Psoas muscle (tissue), 8 donors: ENCODE measurements at places on chromosomes 5 and 9.
A peak's percentile ranks its signal among the peaks of the same experiment; 100 is the strongest.

GRCh38 chr5:84274585-84275468, 109.9 kb downstream of the EDIL3 start:
- no peak for DNase-seq

GRCh38 chr9:116741742-116742141, 54.6 kb downstream of the TRIM32 start:
- DNase-seq, result no peak

DNA sequence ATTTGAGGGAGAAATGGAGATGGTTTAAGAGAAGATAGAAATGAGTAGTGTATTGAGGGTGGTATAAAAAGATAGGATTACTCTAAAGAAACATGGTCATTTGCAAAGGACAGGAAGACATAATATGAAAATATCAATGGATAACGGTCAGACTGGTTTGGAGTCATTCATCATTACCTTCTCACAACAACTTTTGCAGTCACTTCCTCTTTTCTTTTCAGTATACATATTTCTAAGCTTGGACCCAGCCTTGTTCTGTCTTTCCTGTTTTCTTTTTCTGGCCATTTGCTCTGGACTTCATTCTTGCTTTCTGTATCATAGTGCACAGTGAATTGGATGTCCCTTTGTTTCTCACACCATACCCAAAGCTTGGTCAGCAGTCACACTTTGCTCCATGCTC, 966.5 kb upstream of the TYRP1 start:
- no peak for DNase-seq

GRCh38 chr9:74736646-74737045, 151.1 kb downstream of the TRPM6 start:
- no peak for DNase-seq

DNA sequence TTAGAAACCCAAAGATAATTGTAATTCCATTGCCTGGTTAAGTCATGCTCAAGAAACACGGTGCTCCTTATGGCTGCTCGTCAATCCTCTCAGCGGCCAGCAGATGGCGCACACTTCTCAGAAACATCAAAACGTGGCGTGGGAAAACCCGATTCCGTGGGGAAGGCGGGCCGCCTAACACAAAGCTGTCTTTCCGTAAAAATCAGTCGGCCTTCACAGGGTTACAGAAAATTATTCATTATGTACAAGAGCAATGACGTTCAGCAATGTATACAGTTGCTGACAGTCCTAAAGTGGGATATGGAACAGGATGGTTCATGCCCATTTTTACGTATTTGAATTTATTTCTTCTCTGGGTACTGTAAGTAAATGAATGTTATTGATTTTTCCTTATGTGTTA, 83.5 kb downstream of the PDE4D start:
- peak; percentile 70 for DNase-seq

- no peak for DNase-seq
These were observed 103.6 kb downstream of the PIK3R1 start for GRCh38 chr5:68318955-68319705.

GRCh38 chr5:44402084-44402483, 12.9 kb upstream of the FGF10 start:
- DNase-seq, result no peak

DNA sequence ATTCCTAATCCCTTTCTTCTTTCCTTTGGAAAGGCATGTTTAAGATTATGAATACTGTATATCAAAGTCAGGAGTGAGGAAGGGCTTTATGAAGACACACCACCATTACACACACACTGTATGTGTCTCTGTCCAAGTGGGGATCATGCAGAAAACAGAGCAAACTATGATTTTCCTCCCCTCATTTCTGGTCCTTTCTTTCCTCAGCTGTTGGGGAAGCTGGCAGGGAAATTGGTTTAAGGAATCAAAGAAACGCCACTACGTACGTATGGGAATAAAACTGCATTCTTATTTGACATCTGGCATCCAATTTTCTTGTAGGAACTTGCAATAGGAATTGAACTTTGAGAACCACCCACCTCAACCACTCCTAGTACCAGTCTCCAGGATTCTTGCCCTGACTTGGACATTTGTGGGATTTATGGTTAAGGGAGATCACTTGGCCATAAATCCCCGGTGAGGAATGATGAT, 125.8 kb downstream of the PDE4D start:
- DNase-seq, result no peak

GRCh38 chr9:131747352-131747751, 7.5 kb upstream of the RAPGEF1 start:
- no peak for DNase-seq

DNA sequence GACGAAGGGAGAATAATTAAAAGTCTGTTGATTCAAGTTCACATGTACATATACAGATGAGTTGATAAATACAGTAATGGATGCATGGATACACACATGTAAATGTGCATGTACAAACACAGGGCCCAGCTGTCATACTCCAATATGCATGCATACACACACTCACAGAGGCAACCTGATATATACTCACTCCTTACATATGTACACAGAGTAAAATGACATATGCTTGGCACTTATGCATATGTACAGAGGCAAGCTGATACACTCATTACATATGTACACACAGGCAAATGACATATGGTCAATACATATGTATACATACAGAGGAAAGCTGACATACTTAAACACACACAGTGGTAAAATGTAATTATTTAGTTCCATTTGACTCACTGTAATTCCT, 7.2 kb upstream of the TMEFF1 start:
- no peak for DNase-seq

GRCh38 chr9:107971241-107971640, 481.7 kb upstream of the KLF4 start:
- no peak for DNase-seq

DNA sequence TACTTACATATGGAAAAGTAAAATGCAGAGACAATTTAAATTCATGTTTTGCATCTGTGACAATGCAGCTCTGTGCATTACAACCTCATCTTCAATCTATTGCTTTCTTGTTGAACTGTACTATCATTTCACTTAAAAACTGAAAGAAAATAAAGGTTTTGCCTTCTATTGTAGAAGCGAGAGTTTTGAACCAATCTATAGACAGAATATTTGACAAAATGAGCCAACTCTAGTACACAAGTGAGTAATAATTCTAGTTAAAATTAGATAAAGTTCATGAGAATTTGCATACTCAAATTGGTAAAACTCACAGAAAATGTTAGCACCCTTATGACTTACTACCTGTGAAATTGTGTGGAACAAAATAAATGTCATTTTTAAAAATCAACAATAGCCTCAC, 123.7 kb downstream of the EDIL3 start:
- no peak for DNase-seq

DNA sequence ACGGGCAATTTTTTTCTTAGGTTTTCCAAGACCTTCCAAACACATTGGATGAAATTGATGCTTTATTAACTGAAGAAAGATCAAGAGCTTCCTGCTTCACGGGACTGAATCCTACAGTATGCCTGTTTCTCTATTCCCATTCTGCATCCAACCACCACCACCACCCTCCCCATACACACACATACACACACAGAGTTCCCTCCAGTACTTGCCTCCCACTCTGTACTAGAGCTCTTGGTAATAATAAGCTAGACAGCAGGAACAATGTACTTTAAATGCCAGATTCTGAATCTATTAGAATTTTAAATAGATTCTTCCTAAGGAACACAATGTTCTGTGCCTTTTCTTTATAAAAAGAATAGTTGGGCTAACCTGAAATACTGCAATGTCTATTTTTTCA, 67.4 kb downstream of the KLF9 start:
- no peak for DNase-seq

DNA sequence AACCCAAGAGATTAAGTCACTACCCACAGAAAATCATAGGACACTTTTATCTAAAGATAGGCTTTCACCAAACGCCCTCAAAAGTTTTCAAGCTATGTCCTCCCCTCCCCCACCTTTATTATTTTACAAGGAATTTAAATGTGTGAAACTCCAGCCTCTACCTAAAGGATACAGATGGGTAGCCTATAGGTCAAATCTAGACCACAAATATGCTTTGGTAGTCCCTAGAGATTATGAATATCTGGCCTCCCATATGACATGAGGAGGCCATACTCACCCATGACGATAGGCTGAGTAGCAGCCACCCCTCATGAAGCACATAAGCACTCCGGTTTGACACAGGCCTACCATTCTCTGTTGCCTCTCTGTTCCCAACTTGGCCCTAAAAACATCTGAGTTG, 11.9 kb downstream of the SIL1 start:
- no peak for DNase-seq

DNA sequence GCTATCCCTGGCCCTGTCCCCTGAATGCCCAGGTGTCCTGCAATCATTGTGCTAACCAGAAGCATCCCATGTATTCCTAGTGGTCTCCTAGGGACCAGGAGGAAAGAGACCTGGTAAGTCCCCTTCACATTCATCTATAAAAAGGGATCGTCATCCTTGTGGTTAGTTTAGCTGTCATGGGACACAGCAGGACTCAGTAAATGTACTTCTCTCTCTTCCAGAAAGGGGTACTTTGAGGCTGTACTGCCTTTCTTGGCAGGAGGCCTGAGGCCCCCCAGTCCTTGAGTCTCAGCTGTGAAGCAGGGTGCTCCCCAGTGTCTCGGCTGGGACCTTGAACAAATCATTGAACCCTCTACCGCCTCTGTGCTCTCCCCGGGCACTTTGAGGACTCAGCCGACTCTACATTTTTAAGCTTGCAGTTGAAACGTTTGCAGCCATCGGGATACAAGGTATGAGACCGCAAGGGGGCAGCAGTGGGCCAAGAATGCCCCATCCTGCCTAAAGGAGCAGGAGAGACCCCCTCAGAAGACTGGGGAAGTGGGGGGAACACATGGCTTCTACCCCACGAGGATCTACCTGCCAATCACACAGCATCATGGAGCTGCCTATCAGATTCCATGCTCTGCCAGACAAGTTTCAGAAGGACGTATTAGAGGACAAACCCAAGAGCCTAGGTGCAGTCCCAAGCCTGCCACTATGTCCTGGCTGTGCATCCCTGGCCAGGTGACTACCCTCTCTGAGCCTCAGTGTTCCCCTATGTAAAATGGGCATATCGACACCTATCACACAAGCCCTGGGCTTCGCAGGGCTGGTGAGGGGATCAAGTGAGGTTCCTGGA, 2.4 kb upstream of the PHYKPL start:
- peak; percentile 84 for DNase-seq

- no peak for DNase-seq
These were observed 9.8 kb downstream of the FAT2 start for GRCh38 chr5:151581347-151581746.

- no peak for DNase-seq
These were observed 326.9 kb downstream of the ARHGEF28 start for GRCh38 chr5:73952872-73953271.

DNA sequence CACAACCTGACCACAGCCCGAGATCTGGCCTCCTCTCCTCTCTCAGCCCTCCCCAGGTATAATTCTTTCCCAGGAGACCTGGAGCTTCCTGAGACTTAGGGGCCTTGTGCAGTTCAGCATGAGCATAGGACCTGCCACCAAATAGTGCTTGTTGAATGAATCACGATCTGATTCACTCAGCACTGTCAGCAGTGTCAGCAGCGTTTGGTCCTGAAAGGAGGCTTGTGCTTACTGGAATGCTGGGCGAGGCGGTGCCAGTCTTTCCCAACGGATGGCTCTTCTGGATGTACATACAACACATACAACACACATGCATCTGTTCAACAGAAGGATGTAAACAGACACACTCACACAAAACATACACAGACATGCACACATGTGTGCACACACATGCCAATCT, 173.3 kb downstream of the COL23A1 start:
- no peak for DNase-seq

DNA sequence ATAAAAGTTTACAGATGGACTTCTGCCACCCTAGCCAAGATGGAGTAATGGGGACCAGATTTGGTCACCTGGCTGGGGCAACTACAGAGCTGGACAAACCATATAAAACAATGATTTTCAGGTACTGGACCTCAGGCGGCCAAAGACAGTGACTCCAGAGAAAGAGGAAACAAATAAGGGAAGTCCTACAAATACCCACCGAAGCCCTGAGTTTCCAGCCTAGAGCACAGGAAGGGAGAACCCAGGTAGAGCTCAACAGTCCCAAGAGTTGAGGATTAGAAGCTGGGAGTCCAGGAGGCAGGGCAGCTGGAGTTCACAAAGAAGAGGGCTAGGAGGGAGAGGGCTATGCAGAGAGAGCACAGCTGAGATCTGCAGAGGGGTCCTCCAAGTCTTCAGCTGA, 106.7 kb upstream of the NR5A1 start:
- DNase-seq, result no peak

- DNase-seq, result no peak
These were observed 27.0 kb downstream of the TRIM14 start for GRCh38 chr9:98091735-98092612.

DNA sequence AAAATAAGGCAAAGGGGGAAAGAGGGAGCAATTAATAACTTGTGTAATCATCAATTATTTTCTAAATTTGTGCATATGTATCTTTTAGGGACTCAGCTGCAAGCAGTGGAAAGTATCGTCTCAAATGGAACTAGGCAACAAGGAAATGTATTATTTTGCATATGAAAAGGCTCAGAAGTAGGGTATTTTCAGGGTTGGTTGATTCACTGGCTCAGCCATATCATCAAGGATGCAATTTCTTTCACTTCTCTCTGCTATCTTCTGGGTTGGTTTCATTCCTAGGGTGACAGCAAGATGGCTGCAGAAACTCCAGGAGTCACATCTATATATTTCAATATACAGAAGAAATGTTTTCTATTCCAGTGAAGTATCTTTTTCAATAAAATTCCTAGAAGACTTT, 509.8 kb downstream of the DMAC1 start:
- no peak for DNase-seq

DNA sequence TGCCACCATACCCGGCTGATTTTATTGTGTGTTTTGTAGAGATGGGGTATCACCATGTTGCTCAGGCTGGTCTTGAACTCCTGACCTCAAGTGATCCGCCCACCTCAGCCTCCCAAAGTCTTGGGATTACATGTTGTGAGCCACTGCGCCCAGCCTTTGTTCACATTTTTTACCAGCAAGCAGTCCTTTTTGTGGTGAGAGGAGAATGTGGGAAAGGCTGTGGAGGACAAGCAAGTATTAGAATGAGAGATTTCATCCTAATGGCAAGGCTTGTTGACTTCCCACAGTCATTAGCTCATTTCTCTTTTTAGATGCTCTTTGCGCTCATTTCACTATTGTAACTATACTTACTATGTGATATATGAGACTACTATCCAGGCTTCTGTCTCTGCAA, 6.1 kb downstream of the IL31RA start:
- DNase-seq, result no peak

- no peak for DNase-seq
These were observed 241.9 kb upstream of the NREP start for GRCh38 chr5:111998871-111999270.
